ENCODE measurements at places on chromosomes 2 and 18.

GRCh38 chr18:10045296-10045891, 131.6 kb downstream of the VAPA start:
- no peak for DNase-seq

DNA sequence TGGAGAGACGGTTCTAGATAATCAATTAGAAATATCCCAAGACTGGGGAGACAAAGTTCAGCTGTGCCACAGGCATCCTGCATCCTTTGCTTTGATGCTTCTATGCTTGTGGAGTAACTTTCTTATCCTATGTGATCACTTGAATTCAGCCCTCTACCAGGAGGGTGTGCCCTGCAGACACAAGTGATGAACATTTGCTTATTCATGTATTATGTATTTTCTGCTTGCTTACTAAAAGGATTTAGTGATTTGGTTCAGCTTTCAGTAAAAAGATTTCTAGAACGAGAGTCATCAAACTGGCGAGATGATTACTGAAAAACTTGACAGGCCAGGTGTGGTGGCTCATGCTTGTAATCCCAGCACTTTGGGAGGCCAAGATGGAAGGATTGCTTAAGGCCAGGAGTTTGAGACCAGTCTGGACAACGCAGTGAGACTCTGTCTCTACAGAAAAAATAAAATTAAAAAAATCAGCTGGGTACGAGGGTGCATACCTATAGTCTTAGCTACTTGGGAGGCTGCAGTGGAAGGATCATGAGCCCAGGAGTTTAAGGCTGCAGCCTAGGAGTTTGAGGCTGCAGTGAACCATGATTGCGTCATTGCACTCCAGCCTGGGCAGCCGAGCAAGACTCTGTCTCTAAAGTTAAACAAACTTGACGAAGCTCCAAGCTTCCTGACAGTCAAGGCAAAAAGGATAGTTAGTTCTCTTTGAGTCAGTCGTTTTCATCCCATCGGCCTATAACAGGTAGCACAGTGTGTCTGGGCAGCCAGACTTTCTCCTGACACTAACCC, 13.3 kb downstream of the HK2 start:
- DNase-seq = no peak

GRCh38 chr2:143482316-143482715, 353.1 kb downstream of the ARHGAP15 start:
- no peak for DNase-seq

- DNase-seq = no peak
Observed at GRCh38 chr18:75203416-75204268, 5.3 kb downstream of the PTGR3 start.

- no peak for DNase-seq
Observed at GRCh38 chr2:176188774-176189680, 559 bp downstream of the HOXD1 start.

DNA sequence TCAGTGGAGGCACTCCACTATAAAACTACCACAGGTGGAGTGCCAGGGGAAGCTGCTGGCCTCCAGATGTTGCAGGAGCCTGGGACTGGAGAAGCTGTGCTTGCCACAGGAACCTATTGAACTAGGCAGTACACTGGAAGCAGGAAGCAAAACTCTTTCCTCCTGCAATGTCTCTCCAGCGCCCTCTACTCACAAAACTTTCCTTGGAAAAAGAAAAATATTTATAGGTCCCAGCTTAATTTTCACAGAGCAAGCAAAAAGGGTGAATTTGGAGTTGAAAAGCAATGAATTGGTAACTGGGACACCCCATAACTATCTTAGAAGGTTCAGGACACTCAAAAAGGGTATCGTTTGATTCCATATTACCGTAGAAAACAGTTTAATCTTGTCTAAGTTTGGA, 33.2 kb upstream of the REEP1 start:
- DNase-seq = no peak

DNA sequence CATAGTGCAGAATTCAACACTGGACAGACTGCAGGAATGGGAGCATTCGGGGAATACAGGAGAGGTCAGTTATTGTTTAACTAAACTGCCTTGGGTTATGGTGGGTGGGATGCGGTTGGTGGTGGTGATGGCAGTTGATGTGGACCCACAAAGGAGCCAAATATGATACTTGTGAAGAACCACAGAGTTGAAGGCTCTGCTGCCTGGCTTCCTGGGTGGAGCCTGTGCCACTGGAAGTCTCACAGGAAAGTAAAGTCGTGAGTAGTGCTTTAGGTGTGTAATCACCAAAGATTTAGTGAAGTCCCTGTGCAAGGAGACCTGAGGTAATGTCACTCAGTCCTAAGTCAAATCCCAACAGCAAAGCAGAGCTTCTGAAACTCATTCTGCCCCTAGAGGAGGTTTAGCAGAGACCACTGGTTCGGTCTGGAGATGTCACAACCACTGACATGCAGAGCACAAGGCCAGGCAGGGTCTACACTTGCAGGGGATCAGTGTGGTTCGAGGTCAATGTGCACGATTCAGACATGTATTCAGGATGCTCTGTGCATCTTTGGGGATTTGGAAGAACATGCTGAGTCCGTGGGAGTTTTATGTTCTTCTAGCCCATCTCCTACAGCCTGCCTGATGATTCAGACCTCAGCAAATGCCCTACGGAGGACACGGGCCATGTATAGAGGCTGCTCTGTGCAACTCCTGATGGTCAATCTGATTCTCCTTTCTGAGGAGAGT, 1150.9 kb downstream of the RPIA start:
- no peak for DNase-seq

- DNase-seq = no peak
Observed at GRCh38 chr2:161090411-161090810, 69.8 kb upstream of the TANK start.

GRCh38 chr2:155301221-155301620, 602.7 kb downstream of the KCNJ3 start:
- DNase-seq = no peak

- no peak for DNase-seq
Observed at GRCh38 chr2:189300916-189301315, 121.4 kb upstream of the COL5A2 start.

DNA sequence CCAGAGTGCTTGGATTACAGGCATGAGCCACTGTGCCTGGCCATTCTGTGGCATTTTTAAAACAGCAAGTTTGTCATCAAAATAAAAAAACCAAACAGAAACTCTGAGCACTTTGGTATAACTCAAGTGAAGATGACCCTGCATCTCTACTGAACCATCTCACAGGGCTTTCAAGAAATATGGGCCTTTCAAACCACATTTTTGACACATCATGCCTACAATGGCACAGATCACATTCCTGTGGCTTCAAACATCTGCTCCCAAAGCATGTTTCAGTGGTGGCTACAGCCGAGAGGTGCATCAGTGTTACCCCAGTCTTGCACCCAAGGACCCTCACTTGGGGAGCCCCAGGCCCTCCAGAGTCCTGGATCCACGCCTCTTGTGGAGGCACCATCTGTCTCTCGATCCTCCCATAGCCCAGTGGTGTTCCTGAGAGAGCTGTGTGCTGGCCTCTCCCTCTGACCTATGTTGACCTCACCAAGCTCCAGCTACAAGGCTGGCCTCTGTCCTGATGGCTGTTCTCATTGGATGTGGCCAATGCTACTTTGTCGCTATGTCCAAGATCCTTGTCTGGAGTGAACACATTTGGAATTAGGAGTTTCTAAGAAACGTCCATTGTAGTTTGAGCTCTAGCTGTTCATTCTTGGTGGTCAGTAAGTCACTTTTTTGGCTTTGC, 55.2 kb upstream of the RALBP1 start:
- no peak for DNase-seq

DNA sequence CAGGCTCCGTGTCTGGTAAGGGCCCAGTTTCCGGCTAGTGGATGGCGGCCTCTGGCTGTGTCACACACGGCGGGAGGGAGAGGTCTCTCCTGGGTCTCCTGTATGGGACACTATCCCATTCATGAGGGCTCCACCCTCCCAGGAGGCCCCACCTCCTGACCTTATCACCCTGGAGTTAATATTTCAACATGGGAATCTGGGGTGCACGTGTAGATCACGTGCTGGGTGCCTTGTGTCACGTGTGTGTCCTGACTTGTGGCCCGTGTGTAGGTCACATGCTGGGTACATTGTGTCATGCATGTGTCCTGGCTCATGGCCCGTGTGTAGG, 9.9 kb downstream of the NEU4 start:
- no peak for DNase-seq

- DNase-seq = no peak
Observed at GRCh38 chr2:53317861-53318260, 449.7 kb upstream of the CHAC2 start.

- no peak for DNase-seq
Observed at GRCh38 chr2:148527488-148528340, 116.8 kb upstream of the EPC2 start.

DNA sequence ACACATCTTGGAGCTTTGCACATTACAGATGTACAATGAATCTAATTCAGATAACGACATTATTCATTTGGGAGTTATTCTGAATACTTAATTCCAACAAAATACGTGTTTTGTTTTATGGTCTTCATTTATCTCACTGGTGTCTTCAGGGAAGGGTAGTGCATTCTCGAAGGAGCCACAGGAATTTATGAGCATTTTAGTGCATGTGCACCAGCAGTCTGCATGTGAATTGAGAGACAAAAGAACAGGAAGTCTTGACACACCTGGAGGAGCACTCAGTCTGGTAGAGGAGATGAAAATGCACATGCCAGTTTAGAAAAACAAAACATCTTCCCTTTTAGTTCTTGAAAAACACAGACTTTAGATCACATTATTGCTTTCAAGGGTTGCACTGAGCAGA, 228.7 kb downstream of the LRATD1 start:
- DNase-seq = no peak

- DNase-seq = no peak
Observed at GRCh38 chr2:209582281-209582680, 158.4 kb downstream of the MAP2 start.

DNA sequence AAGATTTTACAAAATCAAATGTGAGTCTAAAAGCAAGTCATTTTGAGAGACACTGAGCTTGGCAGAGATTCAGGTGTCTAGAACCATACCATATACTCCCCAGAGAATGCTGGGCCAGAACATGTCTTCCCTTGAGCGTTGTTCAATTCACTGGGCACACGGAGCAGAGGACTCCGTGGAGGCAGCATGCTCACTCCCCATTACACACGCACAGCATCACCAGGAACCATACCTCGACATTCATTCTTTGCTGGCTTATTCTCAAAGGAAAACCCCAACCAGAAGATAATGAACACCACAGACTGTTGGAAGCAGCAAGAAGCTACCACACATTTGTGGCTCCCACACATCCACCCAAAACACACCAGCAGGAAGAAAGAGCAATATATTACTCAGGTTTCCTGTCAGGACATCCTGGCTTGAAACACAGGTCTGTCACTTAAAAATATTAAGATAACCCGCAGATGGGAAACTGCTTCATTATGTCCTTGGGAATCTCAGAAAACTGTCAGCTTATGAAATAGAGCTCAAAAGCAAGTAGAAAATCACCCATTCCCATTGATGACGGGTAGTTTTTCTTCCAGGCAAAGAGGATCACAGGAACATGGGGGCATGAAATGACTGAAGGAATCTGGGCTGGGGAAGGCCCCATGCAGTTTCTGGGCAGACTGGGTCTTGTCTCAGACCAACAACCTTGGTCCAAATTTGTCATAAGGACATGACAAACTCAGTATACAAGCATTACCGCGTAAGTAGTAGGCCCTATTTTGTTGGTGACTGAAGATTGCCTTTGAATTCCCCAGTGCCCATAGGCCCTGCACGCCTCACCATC, 46.4 kb downstream of the PCBP1 start:
- DNase-seq = no peak

GRCh38 chr2:18993756-18994338, 364.6 kb downstream of the OSR1 start:
- DNase-seq = no peak

DNA sequence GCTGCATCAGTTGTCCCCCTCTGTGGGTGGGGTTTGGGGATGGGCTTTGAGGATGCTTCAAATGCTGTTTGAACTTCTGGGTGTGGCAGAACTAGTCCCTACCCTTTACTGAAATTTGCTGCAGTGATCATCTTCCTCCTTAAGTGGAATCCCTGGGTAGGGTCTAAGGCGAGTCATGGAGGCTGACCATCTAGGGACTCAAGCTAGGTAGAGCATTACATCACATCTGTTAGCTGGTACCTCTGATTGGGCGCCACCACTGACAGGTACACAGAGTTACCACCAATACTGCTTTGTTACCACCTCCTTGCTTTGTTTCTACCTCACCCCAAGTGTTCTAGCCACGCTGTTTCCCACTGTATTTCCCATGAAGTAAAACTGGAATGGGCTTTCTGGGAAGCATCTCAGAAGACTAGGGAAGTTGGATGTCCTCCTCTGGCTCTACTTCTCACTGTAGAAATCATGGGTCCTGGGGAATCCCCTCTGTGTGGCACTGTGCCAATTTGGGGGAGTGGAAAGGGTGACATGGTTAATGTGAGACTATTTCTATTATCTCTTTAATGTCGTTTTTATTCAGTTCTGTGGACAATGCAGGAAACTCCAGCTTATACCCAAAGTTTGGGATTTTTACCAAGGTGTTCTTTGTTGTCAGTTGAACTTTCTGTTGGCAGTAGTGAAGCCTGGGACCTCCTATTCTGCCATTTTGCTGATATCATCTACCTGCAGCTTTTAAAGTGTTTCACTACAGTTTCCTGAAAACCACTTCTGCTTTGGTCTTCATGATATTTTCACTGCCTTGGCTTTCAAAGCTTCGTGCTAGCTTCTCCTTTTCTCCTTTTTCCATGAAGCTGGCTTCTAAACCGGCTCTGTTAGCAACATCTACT, 14.5 kb upstream of the SULT1C4 start:
- no peak for DNase-seq

- DNase-seq = no peak
Observed at GRCh38 chr18:79803611-79804051, 5.9 kb downstream of the KCNG2 start.

GRCh38 chr18:79208906-79209305, 139.7 kb downstream of the ATP9B start:
- DNase-seq = no peak

- no peak for DNase-seq
Observed at GRCh38 chr2:174753038-174753633, 11.1 kb downstream of the CHRNA1 start.

- no peak for DNase-seq
Observed at GRCh38 chr18:56739731-56740130, 88.6 kb downstream of the WDR7 start.

GRCh38 chr2:137249463-137250130, 484.3 kb downstream of the THSD7B start:
- no peak for DNase-seq

GRCh38 chr18:35158728-35159450, 81.9 kb upstream of the ZNF397 start:
- DNase-seq = peak; percentile 18

DNA sequence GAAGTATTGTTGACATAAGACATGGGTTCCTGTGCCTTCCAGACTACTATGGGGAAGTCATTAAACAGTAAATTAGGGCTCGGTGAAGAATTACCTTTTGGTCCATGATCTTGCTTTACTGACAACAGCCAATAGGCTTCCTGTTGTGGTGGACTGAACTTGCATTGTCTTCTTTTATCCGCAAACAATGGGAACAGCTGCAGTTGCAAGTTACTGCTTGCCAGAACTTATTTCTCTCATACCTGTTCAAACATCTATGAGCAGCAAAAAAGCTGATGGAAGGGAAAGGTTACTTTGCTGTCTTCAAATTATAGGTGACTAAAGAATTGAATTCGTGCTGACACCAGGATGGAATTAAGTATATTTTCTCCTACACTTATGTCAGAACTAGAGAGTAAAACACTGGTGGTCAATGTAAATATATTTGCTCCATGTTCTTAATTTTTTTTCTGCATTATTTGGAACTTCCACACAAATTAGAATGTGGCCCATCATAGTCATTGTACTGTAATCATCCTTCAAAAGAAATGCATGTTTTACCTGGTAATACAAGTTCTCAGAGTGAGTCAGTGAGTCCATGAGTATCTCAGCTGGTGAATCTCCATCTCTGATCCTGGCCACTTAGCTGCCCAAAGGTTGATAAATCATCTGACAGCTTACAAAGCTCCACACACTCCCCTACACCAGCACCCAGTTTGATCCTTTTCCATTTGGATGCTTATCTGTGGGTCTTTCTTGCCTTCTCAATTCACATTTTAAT, 37.3 kb upstream of the RNF152 start:
- DNase-seq = no peak

Measured in NCI-H2029 (cell line).